ENCODE measurements at places on chromosomes 6 and 20. TPM values are rescaled to one million over a fixed set of nuclear protein-coding genes. Genes with fewer than 3 reads are reported as not detected.

The SRMS gene
- total RNA-seq: not detected

DNA sequence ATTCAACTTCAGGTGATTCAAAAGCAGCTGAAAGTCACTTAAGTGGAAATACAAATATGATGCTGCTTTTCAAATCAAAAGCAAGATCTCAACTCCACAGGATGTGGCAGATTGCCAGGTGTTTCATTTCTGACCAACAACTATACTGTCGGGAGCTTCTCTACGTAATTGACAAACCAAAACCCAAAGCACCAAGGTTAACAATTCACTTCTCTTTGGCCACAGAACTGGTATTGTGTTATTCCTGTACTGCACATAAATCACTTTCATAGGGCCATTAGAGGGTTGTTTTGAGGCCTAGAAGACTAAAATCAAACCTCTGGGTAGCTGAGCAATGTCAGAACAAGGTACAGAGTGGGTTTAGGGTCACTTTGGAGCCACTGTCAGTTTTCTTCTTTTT, 169.7 kb downstream of the HAO1 start:
- no peak overlapping the region for H3K27ac ChIP-seq
- H3K27me3 ChIP-seq: no peaks in the 10 kb centered on the region
- no peak for DNase-seq

GRCh38 chr20:31560094-31560745, 44.9 kb upstream of the ID1 start:
- H3K27me3 ChIP-seq: no peaks in the 10 kb centered on the region
- DNase-seq: peak; percentile 65
- H3K4me1 ChIP-seq: no peaks in the 10 kb centered on the region

DNA sequence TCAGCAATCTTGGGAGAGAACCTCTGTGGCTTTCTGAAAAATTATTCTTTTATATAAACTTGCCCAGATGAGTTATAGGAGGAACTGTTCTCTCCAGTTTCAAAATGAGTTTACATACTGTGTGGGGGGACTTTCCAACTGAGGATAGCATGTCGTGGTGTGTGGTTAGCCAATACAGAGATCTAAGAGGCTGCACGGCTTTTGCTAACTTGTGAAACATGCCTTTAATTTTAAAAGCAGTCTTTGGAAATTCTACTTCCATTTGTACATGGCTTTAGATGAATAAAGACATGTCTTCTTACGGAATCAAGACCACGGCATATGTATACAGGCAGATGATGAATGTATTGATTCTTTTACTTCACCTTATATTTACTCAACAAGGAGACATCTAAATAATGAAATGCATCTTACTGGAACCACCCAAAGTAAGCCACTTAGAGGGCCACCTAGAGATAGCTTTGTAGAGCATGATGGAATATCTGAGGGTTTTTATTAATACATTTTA, 39.8 kb downstream of the HIVEP1 start:
- no peaks in the 10 kb centered on the region for H3K27me3 ChIP-seq
- H3K27ac ChIP-seq: no peak overlapping the region
- no peaks in the 10 kb centered on the region for H3K4me1 ChIP-seq
- H3K36me3 ChIP-seq: no peaks in the 10 kb centered on the region
- H3K4me3 ChIP-seq: no peak overlapping the region
- no peak for DNase-seq

DNA sequence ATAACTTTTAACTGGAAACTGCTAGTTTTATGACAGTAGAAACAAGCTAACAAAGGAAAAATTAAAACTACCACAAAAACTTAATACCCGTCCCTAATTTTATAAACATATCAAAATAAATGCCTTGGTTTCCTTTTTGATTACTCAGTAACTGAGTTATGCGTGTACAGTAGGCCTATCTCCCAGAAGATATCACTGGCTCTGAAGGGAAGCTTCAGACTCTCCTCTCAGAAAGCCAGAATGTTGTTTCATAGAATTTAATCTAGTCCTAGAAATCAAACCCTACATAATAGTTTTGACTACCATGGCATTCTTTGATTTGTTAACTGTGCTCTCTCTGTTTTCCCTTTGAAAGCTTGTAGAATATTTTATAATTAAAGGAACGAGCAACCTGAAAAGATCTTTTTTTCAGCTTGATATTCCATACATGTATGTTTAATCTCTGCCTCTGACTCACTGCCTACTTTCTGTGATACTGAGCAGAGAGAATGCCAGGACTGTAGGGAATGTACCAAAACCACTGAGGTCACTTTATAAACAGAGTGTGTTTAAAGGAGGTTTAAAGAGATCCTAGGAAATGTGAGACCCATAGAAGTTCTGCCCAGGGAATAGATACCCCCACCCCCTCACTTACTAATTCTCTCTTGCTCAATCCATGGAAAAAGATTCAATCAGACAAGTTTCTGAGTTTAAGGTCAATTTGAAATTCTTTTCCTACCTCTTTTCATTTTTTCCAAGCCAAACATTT, 311.5 kb downstream of the HDGFL1 start:
- no peak overlapping the region for H3K4me3 ChIP-seq
- no peaks in the 10 kb centered on the region for H3K36me3 ChIP-seq
- H3K27me3 ChIP-seq: no peaks in the 10 kb centered on the region
- no peak for DNase-seq

The GTSF1L gene
- not detected for total RNA-seq

- no peak overlapping the region for H3K4me3 ChIP-seq
- H3K36me3 ChIP-seq: no peaks in the 10 kb centered on the region
- H3K27me3 ChIP-seq: no peaks in the 10 kb centered on the region
- no peak overlapping the region for H3K27ac ChIP-seq
- no peak for DNase-seq
Measured at GRCh38 chr6:320351-321157, 28.3 kb downstream of the DUSP22 start.

The FBXL4 gene
- total RNA-seq: 18.3 TPM

- peaks cover 42% of the 10 kb centered on the region for H3K4me1 ChIP-seq
- H3K27me3 ChIP-seq: peaks cover 27% of the 10 kb centered on the region
- peak overlapping the region; percentile 86 for H3K4me3 ChIP-seq
- H3K36me3 ChIP-seq: no peaks in the 10 kb centered on the region
- H3K27ac ChIP-seq: no peak overlapping the region
Measured at GRCh38 chr6:107491138-107491609, 1.3 kb downstream of the SOBP start.

The SLC13A3 gene
- 4.5 TPM for total RNA-seq

DNA sequence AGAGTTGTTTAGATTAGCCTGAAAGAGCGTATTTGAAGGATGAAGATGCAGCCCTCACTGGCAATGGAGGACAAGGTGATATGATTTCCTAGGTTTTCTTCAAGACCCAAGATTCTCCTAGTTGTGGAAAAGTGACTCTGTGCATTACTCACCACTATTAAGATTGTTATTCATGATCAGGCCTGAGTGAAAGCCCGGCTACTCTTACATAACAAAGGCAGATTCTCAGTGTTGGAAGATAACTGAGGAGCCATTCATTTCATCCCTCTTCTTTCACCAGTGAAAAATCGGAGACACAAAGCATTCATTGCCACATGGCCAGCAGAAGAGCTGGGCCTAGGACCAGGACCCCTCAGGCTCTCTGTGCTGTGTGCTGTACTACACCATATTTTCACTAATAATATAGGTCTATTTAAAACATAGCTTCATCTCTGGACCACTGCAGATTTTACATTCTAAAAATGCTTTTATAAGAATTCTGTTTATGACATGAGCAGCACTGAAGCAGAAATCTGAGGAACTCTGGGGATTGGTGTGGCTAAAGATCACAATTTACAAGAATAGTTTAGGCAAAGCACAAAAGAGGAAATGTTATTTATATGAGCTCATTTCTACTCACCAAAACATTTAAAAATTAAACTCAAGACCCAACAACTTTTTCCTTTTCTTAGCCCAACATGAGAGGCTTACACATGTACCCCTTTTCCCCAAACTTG, 181.9 kb upstream of the CCN2 start:
- no peak overlapping the region for H3K4me3 ChIP-seq
- H3K27me3 ChIP-seq: no peaks in the 10 kb centered on the region
- H3K4me1 ChIP-seq: peaks cover 11% of the 10 kb centered on the region
- DNase-seq: no peak
- H3K27ac ChIP-seq: no peak overlapping the region

GRCh38 chr20:37880726-37881591, 22.0 kb upstream of the VSTM2L start:
- H3K27me3 ChIP-seq: no peaks in the 10 kb centered on the region
- no peaks in the 10 kb centered on the region for H3K4me1 ChIP-seq
- H3K4me3 ChIP-seq: no peak overlapping the region
- H3K36me3 ChIP-seq: no peaks in the 10 kb centered on the region
- no peak for DNase-seq

DNA sequence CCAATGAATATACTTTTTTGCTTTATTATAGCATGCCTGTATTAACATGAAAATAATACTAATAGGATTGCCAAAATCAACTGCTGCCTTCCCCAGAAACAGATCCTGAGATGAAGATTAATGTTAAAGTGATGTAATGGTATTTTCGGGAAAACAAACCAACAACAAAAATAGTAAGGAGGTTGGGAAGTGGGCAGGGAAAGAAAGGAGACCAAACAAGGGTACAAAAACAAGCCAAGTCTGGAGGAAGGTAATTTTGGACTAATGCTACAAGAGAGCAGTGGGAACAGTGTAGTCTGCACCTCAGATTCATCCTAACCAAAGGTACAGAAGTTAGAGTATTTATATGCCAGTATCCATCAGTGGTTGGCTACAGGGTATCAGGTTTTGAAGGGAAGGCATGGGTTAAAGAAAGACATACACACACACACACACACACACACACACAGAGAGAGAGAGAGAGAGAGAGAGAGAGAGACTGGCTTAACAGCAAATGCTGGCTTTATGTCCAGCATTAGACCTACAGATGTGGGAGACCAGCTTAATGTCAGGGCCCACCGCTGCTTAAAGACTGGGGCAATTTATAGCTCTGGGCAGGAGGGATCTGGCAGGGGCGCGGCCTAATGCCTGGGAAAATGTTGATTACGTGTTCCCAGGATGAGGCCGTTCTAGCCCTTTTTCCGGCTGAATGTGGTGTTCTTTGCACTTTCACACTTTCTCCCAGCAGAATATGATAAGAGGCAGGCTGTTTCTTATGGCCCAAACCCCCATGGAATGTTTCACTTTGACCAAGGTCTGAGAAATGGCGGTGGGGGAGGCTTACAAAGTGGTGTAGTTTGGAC, 3.8 kb upstream of the SLC17A1 start:
- H3K36me3 ChIP-seq: no peaks in the 10 kb centered on the region
- no peaks in the 10 kb centered on the region for H3K27me3 ChIP-seq
- DNase-seq: no peak
- H3K4me3 ChIP-seq: no peak overlapping the region
- H3K4me1 ChIP-seq: no peaks in the 10 kb centered on the region

- no peak for DNase-seq
- H3K27ac ChIP-seq: no peak overlapping the region
- H3K4me1 ChIP-seq: peaks cover 7% of the 10 kb centered on the region
- H3K4me3 ChIP-seq: no peak overlapping the region
- H3K36me3 ChIP-seq: no peaks in the 10 kb centered on the region
Measured at GRCh38 chr6:33843131-33844121, 39.6 kb upstream of the MLN start.

GRCh38 chr6:156886409-156886808, 109.2 kb downstream of the ARID1B start:
- peak overlapping the region; percentile 49 for H3K27ac ChIP-seq
- DNase-seq: no peak
- H3K27me3 ChIP-seq: no peaks in the 10 kb centered on the region
- no peaks in the 10 kb centered on the region for H3K36me3 ChIP-seq

GRCh38 chr6:163092876-163093275, 321.6 kb upstream of the QKI start:
- H3K4me1 ChIP-seq: no peaks in the 10 kb centered on the region
- no peak for DNase-seq
- H3K36me3 ChIP-seq: no peaks in the 10 kb centered on the region
- no peaks in the 10 kb centered on the region for H3K27me3 ChIP-seq

- no peak overlapping the region for H3K4me3 ChIP-seq
- H3K4me1 ChIP-seq: peaks cover 8% of the 10 kb centered on the region
- no peaks in the 10 kb centered on the region for H3K27me3 ChIP-seq
- no peaks in the 10 kb centered on the region for H3K36me3 ChIP-seq
Measured at GRCh38 chr6:111952274-111952673, 79.0 kb upstream of the FYN start.

DNA sequence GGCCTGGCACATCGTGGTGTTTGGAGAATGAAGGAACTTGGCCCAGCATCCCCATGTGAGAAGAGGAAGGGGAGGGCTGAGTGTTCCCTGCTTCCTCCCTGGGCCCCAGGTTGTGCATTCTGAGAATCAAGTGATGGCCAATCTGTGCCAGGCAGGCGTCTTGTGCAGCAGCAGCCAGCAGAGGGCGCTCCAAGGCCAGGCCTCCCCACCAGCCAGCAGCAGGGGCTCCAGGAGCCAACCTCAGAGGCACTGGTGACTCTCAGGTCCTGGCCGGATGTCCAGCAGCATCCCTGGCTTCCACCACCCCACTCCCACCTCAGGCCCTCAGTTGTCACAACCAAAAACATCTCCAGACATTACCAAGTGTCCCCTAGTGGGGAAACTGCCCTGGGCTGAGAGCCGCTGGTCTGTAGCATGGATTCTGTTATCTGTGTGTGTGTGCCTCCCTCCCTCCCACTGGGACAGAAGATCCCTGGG, 192.0 kb downstream of the PREX1 start:
- no peaks in the 10 kb centered on the region for H3K4me1 ChIP-seq
- no peak overlapping the region for H3K27ac ChIP-seq
- peak; percentile 83 for DNase-seq
- no peak overlapping the region for H3K4me3 ChIP-seq
- no peaks in the 10 kb centered on the region for H3K36me3 ChIP-seq
- H3K27me3 ChIP-seq: no peaks in the 10 kb centered on the region

DNA sequence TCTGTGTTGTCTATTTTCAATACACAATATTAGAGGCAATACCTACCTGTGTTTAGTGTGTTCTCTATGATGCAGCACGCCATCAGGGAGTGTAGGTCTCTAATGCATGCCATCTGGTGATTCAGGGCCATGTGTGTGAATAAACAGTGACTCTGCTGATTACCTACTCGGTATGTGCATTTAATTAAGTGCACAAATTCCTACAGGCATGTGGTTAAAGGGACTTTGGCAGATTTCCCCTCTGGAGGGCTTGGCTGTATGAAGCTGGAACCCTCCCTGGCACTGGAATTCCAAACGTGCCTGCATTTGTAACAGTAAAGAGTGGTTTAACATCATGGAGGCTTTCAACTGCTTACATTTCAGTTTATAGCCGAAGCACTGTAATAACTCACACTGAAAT, 401.5 kb upstream of the SASH1 start:
- no peaks in the 10 kb centered on the region for H3K36me3 ChIP-seq
- peaks cover 14% of the 10 kb centered on the region for H3K4me1 ChIP-seq
- H3K27me3 ChIP-seq: no peaks in the 10 kb centered on the region
- H3K27ac ChIP-seq: no peak overlapping the region
- no peak overlapping the region for H3K4me3 ChIP-seq

DNA sequence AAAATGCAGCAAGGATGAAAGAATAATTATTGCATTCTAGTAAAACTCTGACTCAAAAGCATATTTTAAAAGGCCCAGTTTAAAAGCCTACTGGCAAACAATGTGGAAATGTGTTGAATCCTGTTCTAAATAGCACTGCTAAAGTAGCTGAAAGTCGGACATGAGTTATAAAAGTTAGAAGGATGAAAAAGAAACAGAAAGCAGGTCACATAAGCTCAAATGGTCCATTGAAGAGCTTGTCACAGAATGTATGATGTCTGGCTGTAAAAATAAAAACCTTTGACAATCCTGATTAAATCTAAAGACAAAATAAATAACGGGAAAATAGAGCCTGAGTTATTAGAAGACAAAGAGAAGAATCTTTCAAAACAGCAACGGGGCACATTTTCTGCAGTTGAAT, 218.6 kb upstream of the UFL1 start:
- no peaks in the 10 kb centered on the region for H3K36me3 ChIP-seq
- no peak overlapping the region for H3K27ac ChIP-seq
- no peaks in the 10 kb centered on the region for H3K27me3 ChIP-seq
- no peaks in the 10 kb centered on the region for H3K4me1 ChIP-seq

GRCh38 chr6:118788702-118789101, 105.2 kb upstream of the ASF1A start:
- no peak for DNase-seq
- H3K27ac ChIP-seq: no peak overlapping the region
- no peaks in the 10 kb centered on the region for H3K27me3 ChIP-seq
- peaks cover 4% of the 10 kb centered on the region for H3K4me1 ChIP-seq
- no peak overlapping the region for H3K4me3 ChIP-seq
